ENCODE measurements at places on chromosomes 1 and 21.

GRCh38 chr1:198771563-198772153 is 132.8 kb downstream of the PTPRC start:
- peak; percentile 78 for DNase-seq

GRCh38 chr1:48591181-48591580 is 119.2 kb upstream of the SPATA6 start:
- DNase-seq = no peak

- DNase-seq = no peak
Observed at GRCh38 chr1:72285074-72285425, 2.7 kb upstream of the NEGR1 start.

- DNase-seq = no peak
Observed at GRCh38 chr21:40830836-40831235, 16.1 kb downstream of the DSCAM start.

GRCh38 chr1:220685879-220686278 is 4.3 kb upstream of the C1orf115 start:
- DNase-seq = no peak

DNA sequence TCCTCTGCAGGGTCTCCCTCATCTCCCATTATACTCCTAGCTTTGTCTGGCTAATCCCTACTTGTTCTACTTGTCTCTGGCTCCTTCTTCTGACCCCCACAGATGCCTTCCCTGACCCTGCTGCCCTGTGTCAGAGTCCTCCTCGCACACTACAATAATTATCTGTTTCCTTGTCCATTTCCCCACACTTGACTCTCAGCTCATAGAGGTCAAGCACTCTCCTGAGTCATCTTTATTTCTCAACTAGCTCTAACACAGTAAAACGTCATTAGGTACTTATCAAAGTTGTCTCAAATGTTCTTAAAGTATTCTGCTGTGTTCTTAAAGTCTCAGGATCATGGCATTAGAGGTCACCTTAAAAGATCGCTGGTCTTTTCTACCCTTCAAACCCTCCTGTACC is 47.1 kb downstream of the C8A start:
- peak; percentile 71 for DNase-seq

DNA sequence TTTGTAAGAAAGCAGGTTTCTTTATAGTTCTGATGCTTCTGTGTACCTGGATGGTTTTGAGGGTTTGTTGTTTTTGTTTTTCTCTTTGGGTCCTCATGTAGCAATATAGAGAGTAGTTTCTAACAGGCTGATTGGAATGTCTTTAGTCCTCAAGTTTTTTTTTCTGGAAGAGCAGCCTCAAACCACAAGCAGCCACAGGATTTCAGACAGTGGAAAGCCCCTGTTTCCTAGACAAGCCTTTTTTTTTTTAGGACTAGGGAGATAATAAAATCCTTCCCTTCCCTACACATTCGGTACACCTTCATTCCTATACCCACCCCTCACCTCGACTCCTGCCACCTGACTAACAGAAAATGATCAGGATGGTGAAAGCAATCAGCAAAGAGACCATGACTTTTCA is 47.6 kb downstream of the ACP6 start:
- DNase-seq = no peak

DNA sequence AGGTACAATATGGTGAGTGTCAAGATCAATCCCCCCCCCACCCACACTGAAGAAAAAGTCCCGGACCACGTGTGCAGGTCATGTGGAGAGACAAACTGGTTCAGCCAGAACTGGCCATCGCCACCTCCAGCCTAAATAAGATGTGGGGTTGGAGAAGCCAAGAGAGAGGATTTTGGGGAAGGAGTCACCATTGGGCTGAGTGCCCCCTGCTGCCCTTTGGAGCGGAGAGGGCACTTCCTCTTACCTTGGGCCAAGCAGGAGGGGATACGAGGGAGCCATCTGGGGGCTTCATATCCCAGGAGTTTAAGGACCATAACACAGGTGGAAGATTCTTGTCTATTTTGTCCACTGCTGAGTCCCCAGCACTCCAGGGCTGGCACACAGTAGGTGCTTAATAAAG is 2.6 kb upstream of the TNFRSF1B start:
- DNase-seq = no peak

DNA sequence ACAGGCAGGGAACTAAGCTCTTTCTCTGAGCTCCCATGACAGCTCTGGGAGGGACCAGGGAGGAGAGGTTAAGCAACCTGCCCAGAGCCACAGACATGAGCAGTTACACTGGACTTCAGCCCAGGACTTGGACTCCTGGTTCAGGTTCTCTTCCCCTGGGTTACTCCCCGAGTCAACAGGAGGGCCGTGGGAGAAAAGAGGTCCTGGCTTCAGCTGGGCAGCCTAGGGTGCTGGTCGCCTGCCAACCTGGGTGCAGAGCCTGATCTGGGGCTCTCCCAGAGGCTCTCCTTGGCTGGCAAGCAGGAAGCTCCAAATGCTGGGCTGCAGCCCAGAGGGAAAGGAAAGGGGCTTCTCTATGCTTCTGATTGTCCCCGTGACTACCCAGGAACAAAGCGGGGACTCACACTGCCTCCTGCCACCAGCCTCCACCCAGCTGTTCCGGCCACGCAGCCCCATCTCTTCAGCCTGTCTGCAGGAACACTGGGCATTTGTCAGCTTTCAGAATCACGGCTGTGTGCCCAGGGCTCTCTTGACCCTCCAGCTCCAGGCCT is 141.8 kb downstream of the HIVEP3 start:
- DNase-seq = no peak

GRCh38 chr1:34829250-34829649 is 30.3 kb downstream of the SMIM12 start:
- peak; percentile 82 for DNase-seq

DNA sequence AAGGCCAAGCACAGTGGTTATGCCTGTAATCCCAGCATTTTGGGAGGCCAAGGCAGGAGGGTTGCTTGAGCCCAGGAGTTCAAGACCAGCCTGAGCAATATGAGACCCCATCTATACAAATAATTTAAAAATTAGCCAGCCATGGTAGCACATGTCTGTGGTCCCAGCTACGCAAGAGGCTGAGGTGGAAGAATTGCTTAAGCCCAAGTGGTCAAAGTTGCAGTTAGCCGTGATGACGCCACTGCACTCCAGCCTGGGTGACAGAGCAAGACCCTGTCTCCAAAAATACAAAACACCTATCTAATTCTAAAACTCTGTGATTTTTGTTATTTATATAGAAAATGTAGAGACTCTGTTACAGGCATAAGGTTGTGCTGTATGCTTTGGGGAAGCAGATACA is 44.2 kb upstream of the ZYG11A start:
- no peak for DNase-seq

GRCh38 chr1:229714964-229715603 is 89.0 kb downstream of the URB2 start:
- DNase-seq = no peak

- DNase-seq = peak; percentile 57
Observed at GRCh38 chr1:48329486-48329885, 107.0 kb downstream of the SLC5A9 start.

DNA sequence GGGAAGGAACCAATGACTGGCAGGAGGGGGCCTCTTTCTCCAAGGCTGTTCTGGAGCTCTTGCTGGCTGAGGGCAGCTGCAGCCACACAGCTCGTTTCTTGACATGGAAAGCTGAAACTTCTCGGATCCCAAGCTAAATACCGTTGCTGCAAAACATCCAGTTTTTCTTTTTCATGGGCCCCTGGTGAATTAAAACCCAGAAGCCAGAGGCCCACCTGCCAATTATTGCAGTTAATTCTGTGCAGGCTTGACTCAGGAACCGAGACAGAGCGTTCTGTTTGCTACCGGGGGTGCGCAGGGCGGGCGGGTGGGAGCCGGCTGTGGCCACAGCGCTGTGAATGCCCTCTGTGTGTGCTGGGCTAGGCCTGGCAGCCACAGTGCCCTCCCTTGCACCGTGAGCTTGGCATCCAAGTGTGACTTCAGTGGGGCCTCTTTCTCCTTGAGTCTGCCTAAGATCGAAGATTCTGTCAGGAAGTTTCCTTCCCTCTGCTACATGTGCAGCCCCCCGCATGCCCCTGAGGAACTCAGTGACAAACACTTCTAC is 19.9 kb upstream of the KCNE2 start:
- DNase-seq = no peak

DNA sequence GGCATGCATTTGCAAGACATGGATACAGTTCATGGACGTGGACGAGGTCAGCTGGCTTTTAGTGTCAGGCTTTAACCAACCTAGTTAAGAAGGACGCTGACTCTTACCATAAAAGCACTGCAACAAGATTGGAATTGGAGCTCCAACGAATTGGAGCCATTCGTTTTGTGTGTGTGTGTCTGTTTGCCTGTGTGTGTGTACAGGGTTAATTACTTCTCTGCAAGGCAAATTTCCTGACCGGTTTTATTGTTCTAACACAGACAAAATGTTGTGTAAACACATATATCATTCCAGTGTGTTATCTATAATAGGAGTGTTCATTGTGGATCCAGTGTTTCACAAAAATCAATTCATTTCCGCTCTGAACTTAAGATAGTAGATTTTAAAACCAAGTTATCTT is 7.9 kb downstream of the ITSN1 start:
- no peak for DNase-seq

DNA sequence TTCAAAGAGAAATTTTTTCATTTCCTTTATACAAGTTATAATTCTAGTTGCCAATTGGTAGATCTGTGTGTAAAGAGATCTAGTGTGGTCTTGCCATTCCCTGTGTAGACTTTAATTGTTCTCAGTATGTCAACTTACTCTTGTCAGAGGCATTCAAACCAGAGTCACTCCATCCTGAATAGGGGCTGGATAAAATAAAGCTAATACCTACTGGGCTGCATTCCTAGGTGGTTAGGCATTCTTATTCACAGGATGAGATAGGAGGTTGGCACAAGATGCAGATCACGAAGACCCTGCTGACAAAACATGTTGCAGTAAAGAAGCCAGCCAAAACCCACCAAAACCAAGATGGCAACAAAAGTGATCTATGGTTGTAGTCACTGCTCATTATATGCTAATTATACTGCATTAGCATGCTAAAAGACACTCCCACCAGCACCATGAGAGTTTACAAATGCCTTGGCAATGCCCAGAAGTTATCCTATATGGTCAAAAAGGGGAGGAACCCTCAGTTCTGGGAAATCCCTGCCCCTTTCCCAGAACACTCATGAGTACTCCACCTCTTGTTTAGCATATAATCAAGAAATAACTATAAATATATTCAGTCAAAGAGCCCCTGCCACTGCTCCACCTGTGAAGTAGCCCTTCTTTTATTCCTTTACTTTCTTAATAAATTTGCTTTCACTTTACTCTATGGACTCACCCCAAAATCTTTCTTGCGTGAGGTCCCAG is 74.0 kb upstream of the ADAMTS5 start:
- no peak for DNase-seq

DNA sequence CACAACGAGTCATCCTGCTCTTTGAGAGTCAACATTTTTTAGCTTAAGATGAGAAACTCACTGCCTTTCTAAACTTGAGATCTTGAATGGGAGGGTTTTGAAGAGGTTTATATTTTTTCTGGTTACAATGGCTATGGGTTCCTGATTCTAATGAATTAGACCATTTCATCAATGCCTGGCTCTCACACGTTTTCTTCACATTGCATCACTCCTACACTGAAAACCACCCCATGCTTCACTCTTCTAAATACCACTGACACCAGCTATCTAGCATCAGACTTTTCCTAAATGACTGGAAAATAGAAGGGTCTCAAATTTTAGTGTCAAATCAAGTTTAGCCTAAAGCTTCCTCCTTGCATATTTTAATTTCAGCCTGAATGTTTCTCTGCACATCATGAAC is 606.1 kb upstream of the USP24 start:
- DNase-seq = no peak

DNA sequence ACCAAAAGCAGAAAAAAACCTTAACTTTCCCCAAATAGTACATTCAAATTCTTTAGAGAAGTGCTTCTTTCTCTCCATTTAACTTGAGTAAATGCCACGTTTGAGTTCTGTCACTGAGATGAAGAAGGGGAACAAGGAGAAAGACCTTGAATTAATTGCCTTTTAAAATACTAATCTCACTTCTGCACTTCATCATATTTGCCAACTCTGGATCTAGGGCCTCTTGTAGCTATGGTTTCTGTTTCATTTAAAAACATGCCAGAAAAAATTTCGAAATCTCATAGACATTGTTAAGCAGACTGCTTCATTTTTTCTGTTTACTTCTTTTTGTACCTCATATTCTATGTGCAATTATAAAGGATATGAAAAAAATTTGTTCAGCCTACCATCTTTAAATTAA is 24.6 kb downstream of the MIXL1 start:
- DNase-seq = peak; percentile 84

- no peak for DNase-seq
Observed at GRCh38 chr1:74703386-74704182, 29.3 kb downstream of the CRYZ start.

DNA sequence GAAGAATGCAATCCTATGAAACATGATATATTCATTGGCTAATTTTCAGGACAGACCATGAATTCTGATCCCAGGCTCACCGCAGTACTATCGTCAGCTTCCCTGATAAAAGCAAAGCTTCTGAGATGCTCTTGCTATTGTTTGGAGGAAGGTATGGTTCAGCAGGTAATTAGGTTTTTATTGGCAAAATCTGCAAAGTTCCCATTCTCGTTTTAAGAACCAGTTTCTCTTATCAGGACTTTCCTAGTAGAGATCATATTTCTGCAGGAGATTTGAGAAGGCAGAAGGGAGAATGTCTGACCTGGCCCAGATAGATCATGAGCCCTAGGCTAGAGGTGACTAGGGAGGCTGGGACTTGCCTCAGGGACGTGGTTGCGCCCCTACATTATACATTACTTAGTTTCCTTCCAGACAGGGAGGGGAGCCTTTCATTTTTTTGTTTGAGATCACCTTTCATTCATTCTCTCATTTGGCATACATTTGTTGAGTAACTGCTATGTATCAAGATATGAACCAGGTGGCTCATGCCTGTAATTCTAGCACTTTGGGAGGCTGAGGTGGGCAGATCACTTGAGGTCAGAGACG is 108.8 kb downstream of the NRIP1 start:
- no peak for DNase-seq

DNA sequence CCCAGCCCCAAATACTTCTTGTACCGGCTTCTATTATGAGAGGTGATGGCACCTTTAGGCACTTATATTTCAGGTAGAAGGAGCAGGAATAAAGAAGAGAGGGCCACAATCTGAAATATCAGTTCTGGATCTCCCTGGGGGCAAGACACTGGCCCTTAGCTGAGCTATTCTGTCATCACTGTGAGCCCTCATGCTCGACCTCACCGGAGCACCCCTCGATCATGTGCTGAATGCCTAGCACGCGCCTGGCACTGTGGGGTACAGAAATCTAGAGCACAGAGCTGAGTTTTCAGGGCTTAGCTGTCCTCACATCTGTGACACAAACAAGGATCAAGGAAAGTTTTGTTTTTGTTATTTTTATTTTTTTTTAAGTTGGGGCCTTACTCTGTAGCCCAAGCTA is 7.6 kb upstream of the MX1 start:
- no peak for DNase-seq

DNA sequence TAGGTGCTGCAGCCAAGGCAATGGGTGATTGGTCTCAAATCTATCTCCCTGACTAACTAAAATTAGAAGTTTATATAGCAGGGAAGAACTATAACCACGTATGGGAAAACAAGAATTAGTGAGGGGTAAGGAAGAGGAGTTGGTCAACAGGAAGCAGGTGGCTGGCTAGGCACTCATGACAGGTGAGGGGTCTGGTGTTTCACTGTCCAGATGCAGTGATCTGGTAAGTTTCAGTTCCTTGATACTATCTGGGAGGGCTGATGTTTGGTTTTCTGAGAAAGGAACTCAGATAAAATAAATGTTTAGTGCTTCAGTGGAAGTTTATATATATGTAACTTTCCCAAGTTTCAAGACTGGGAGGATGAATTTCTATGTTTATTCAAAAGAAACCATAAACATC is 11.6 kb upstream of the POU2F1 start:
- no peak for DNase-seq
